ENCODE measurements at places on chromosomes 12 and 14. TPM values are rescaled to one million over a fixed set of nuclear protein-coding genes. Genes with fewer than 3 reads are reported as not detected.

The KTN1 gene
- 117 TPM for total RNA-seq

The AICDA gene
- not detected for total RNA-seq

The OR4K17 gene
- total RNA-seq: not detected

The RD3L gene
- total RNA-seq: not detected

The IL26 gene
- total RNA-seq: not detected
